Mesendoderm (in vitro differentiated cells): ENCODE measurements at places on chromosomes 13 and 19.

- no peak for DNase-seq
- no peaks in the 10 kb centered on the region for H3K36me3 ChIP-seq
- no peak overlapping the region for H3K4me3 ChIP-seq
These were observed 510.6 kb downstream of the MYO16 start for GRCh38 chr13:109140054-109140453.

DNA sequence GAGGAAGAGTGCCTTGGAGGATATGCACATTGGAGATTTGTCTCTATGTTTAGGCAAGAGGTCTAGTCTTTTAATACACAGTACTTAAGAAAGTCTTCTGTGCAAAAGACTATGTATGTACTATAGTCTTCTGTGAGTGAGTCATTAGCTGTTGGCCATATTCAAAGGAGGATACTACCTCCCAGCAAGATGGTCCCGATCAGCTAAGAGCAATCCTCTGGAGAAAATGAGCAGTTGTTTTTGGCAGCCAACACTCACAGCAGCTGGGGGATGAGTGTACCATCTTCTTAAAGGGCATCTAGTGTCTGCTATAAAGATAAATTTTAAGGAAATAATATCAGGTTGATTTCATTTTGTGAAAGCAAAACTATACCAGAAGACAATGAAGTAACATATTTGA, 487.8 kb downstream of the KCTD12 start:
- H3K27me3 ChIP-seq, result no peaks in the 10 kb centered on the region
- H3K36me3 ChIP-seq, result no peaks in the 10 kb centered on the region
- H3K27ac ChIP-seq, result no peak overlapping the region
- no peaks in the 10 kb centered on the region for H3K4me1 ChIP-seq

DNA sequence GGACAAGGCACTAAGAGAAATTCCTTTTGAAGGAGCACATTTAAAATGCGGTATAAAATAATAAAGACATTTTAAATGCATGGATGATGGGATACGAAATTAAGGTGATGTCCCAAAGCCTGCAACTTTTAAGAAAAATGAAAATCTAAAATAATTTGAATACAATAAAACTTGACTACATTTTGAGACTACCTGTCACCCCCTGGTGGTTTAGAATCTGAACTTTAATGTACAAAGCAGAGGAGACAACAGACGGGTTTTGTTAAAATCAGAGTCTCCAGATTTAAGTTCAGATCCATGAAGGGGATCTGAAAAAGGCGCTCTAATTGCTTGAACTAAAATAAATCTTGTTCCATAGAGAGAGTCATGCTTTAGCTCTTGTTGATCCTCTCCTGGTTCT, 1129.3 kb upstream of the PCDH20 start:
- H3K27me3 ChIP-seq, result no peaks in the 10 kb centered on the region
- no peaks in the 10 kb centered on the region for H3K36me3 ChIP-seq
- H3K4me1 ChIP-seq, result no peaks in the 10 kb centered on the region
- H3K27ac ChIP-seq, result no peak overlapping the region

DNA sequence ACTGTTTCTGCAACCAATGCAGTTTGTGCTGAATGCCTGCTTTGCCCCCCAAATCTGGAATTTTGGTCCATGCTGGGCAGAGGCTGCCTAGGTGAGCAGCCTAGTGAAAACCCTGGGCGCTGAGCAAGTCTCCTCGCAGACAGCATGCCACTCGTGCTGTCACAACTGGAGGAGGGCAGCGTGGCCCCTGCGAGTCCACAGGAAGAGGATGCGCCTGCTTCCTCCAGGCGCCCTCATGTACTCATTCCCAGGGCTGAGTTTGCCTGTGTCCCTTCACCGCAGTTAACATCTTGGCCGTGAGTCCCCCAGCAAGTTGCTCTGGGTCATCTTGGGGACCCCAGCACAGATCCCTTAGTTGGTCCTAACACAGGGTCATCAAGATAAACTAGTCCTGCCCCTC, 26.2 kb upstream of the TMEM160 start:
- peaks cover 18% of the 10 kb centered on the region for H3K36me3 ChIP-seq
- no peaks in the 10 kb centered on the region for H3K4me1 ChIP-seq
- no peak for DNase-seq
- no peak overlapping the region for H3K27ac ChIP-seq
- no peaks in the 10 kb centered on the region for H3K27me3 ChIP-seq

DNA sequence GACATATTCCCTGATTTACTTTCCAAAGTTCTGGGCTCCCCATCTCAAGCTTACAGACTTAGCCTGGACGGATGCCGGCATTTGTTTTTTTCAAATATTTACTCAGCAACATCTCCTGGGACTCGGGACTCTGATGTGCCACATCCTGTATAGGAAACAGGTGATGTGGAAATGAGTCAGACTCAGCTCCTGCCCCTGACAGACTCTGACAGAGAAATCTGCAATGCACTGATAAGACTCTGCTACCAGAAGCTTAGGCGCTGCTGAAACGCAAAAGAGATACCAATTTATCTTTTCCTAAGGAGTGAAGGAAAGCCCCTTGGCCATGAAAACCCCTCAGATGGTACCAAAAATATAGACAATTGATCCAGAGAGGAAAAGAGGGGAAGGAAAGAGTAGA, 16.2 kb downstream of the LAIR2 start:
- H3K27ac ChIP-seq, result no peak overlapping the region
- no peaks in the 10 kb centered on the region for H3K4me1 ChIP-seq
- no peak for DNase-seq
- H3K36me3 ChIP-seq, result no peaks in the 10 kb centered on the region
- H3K27me3 ChIP-seq, result no peaks in the 10 kb centered on the region

DNA sequence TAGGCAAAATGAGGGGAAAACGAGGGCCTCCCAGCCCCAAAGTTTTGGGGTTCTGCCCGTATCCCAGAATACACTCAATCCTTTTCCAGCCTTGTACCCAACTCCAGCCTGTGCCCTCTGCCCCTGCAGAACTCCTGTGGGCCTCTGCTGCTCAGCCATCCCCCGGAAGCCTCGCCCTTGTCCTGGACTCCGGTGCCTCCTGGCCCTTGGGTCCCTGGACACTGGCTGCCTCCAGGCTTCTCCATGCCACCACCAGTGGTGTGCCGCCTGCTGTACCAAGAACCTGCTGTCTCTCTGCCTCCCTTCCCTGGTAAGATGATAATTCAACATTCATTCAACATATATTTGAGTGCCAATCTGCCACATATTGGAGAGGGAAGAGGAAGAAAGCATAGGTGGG, 3.8 kb downstream of the DMRTC2 start:
- no peak for DNase-seq
- H3K4me1 ChIP-seq, result peaks cover 4% of the 10 kb centered on the region
- H3K27me3 ChIP-seq, result no peaks in the 10 kb centered on the region
- H3K36me3 ChIP-seq, result no peaks in the 10 kb centered on the region
- H3K27ac ChIP-seq, result no peak overlapping the region

DNA sequence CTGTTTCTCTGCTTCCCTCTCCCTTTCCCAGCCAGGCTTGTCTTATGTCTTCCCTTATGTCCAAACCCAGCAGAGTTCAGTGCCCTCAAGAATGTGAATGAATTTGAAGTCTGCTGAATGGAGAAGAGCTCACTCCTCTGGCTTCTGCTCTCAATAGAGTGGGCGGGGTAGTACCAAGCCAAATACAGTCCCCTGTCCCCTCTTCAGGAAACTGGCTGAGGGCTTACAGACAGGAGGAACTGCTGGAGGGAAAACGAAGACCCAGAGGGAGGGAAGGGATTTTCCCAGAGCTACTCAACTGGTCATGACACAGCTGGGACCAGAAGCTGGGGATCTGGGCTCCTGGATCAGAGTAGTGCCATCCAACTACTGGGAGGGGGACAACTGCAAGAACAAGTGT, 32.9 kb upstream of the POU2F2 start:
- no peak for DNase-seq
- no peaks in the 10 kb centered on the region for H3K27me3 ChIP-seq
- no peak overlapping the region for H3K4me3 ChIP-seq
- H3K4me1 ChIP-seq, result no peaks in the 10 kb centered on the region
- H3K27ac ChIP-seq, result no peak overlapping the region

DNA sequence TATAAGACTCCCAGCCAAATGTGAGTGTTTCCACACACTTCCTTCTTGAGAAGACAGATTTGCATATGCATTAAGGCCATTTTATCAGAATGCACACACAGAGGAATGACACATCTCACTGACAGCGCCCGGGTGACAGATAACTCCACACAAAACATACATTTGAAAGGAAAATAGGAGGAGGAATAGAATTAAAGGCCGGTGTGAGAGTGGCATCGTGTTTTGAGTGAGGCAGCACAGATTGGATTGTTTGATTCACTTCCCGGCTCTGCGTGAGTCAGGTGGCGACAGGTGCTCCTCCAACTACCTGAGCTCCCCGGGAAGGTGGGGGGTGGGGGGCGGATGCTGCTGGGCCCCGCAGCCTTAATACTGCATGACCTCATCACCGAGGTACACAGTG, 429.0 kb downstream of the TSHZ3 start:
- no peaks in the 10 kb centered on the region for H3K36me3 ChIP-seq
- no peaks in the 10 kb centered on the region for H3K27me3 ChIP-seq
- no peaks in the 10 kb centered on the region for H3K4me1 ChIP-seq
- no peak overlapping the region for H3K4me3 ChIP-seq

DNA sequence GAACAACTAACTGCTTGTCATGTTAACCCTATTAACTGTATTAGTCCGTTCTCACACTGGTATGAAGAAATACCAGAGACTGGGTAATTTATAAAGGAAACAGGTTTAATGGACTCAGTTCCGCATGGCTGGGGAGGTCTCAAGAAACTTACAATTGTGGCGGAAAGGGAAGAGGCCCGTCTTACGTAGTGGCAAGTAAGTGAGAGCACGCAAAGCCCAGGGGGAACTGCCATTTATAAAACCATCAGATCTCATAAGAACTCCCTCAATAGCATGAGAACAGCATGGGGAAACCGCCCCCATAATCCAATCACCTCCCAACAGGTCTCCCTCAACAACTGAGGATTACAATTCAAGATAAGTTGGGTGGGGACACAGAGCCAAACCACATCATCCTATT, 34.7 kb downstream of the PHF11 start:
- H3K4me1 ChIP-seq, result no peaks in the 10 kb centered on the region
- no peak overlapping the region for H3K4me3 ChIP-seq
- no peak overlapping the region for H3K27ac ChIP-seq
- H3K27me3 ChIP-seq, result no peaks in the 10 kb centered on the region
- no peak for DNase-seq

DNA sequence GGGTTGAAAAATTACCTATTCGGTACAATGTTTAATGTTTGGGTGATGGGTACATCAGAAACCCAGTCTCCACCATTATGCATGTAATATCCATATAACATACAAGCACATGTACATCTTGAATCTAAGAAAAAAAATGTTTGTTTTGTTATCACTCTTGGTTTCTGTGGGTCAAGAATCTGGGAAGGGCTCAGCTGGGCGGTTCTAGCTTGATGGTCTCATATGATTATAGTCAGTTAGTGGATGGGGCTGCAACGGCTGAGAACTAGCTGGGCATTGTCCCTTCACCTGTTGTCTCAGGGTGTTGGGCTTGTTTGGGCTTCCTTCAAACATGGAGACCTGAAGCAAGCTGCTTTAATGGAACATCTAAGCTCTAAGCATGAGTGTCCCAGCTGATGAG, 4.7 kb downstream of the ADGRE3 start:
- H3K27ac ChIP-seq, result no peak overlapping the region
- DNase-seq, result no peak
- no peaks in the 10 kb centered on the region for H3K27me3 ChIP-seq
- H3K4me1 ChIP-seq, result no peaks in the 10 kb centered on the region

DNA sequence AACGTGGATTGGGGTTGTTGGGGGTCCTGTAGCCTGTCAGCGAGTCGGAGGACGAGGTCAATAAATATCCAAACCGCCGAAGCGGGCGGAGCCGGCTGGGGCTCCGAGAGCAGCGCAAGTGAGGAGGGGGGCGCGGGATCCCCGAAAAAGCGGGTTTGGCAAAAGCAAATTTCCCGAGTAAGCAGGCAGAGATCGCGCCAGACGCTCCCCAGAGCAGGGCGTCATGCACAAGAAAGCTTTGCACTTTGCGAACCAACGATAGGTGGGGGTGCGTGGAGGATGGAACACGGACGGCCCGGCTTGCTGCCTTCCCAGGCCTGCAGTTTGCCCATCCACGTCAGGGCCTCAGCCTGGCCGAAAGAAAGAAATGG, 754 bp upstream of the SIX5 start:
- H3K36me3 ChIP-seq, result no peaks in the 10 kb centered on the region
- DNase-seq, result no peak
- H3K27me3 ChIP-seq, result no peaks in the 10 kb centered on the region

GRCh38 chr13:46077265-46077664, 24.7 kb upstream of the ZC3H13 start:
- H3K27me3 ChIP-seq, result no peaks in the 10 kb centered on the region
- no peaks in the 10 kb centered on the region for H3K4me1 ChIP-seq
- H3K4me3 ChIP-seq, result no peak overlapping the region
- H3K36me3 ChIP-seq, result no peaks in the 10 kb centered on the region

DNA sequence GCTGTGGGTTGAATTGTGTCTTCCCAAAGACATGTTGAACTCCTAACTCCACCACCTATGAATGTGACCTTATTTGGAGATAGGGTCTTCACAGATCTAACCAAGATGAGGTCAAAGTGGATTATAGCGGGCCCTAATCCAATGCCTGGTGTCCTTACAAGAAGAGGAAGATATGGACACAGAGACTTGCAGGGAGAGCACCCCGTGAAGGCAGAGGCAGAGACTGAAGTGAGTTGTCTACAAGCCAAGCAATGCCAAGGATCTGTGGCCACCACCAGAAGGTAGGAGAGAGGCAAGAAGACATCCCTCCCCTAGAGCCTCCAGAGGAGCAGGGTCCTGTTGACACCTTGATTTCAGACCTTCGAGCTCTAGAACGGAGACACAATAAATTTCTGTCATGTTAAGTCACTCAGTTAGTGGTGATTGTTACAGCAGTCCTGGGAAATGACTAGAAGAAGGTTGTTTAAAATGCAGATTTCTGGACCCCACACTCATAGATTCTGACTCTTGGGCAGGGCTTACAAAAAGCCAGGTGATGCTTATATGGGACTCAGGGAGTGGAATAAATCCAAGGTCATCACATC, 70.6 kb downstream of the FGF9 start:
- H3K4me3 ChIP-seq, result no peak overlapping the region
- peaks cover 4% of the 10 kb centered on the region for H3K4me1 ChIP-seq
- H3K36me3 ChIP-seq, result no peaks in the 10 kb centered on the region
- no peak overlapping the region for H3K27ac ChIP-seq

- no peak overlapping the region for H3K27ac ChIP-seq
- H3K27me3 ChIP-seq, result no peaks in the 10 kb centered on the region
- no peaks in the 10 kb centered on the region for H3K36me3 ChIP-seq
- H3K4me3 ChIP-seq, result no peak overlapping the region
These were observed 11.5 kb downstream of the XPO4 start for GRCh38 chr13:20891034-20891433.

GRCh38 chr13:54486421-54487166, 1458.0 kb downstream of the OLFM4 start:
- H3K27ac ChIP-seq, result no peak overlapping the region
- no peak for DNase-seq
- no peaks in the 10 kb centered on the region for H3K36me3 ChIP-seq
- H3K4me1 ChIP-seq, result no peaks in the 10 kb centered on the region

- H3K27ac ChIP-seq, result no peak overlapping the region
- peak; percentile 65 for DNase-seq
- H3K36me3 ChIP-seq, result no peaks in the 10 kb centered on the region
These were observed 292.1 kb downstream of the SPRY2 start for GRCh38 chr13:80048802-80049201.

- no peak overlapping the region for H3K4me3 ChIP-seq
- H3K27ac ChIP-seq, result no peak overlapping the region
- no peaks in the 10 kb centered on the region for H3K27me3 ChIP-seq
- peak; percentile 60 for DNase-seq
- peaks cover 11% of the 10 kb centered on the region for H3K4me1 ChIP-seq
These were observed 23.1 kb downstream of the EPSTI1 start for GRCh38 chr13:42968906-42969305.
